Naive B cell (primary cell): ENCODE measurements at places on chromosomes 16 and 17. TPM values are rescaled to one million over a fixed set of nuclear protein-coding genes. Genes with fewer than 3 reads are reported as not detected.

Gene CCL7
- not detected for polyA plus RNA-seq

Gene VASN
- not detected for polyA plus RNA-seq

Gene DPEP3
- polyA plus RNA-seq: 0.45 TPM

Gene ATP2A1
- not detected for polyA plus RNA-seq

Gene OR4D1
- 0.07 TPM for polyA plus RNA-seq
